ENCODE measurements at places on chromosomes 5 and 9. TPM values are rescaled to one million over a fixed set of nuclear protein-coding genes. Genes with fewer than 3 reads are reported as not detected.

DNA sequence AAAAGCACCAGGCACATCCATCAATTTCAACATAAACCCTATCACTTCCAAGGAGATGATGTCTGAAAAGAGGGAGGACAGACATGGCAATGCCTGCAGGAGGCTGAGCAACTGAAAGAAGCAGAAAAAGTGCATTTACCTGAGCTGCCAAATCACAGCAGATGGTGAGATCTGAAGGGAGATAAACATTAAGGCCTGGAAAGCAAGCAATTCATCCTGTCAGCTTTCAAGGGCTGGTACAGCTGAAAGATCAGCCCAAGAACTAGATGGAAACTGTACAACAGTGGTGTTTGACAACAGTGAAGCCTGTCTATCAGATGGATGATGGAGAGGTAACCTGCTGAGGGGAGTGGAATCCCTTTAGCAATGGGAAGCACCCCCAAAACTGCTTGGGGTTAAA lies 433.2 kb upstream of the ZNF608 start:
- DNase-seq = no peak

GRCh38 chr5:31531888-31532547 lies at the start of the genes C5orf22 and DROSHA:
Gene C5orf22 (plus strand): TSS chr5:31532301. CDS start chr5:31532393, 92 bp downstream.
Gene DROSHA (minus strand): TSS chr5:31532093. CDS start chr5:31529059, 3,034 bp downstream.
- DNase-seq = peak; percentile 96

DNA sequence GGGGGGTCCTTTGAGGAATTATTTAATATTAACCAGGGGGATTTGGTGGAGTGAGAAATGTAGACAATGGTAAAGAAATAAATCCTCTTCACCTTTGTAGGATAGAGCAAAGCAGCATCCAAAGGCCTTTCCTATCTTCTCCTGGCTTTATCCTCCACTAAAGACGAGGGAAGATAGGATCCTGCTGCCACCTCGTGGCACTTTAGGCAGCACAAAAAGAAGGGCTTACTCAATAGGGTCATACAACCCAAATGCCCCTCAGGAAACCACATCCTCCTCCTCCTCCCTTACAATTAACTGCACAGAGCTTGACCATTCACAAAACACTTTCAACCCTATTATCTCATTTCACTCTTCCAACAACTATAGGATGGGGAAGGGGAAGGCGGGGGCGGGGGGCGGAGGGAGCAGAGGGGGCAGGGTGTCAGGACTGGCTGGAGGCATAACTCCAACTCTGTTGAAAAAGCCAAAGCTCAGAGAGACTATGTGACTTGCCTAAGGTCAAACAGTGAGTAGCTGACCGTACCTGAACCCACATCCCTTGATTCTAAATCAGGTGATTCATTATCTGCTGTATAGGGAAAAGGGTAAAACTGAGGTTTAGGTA lies 45.4 kb upstream of the MYOT start:
- peak; percentile 23 for DNase-seq

GRCh38 chr9:92543972-92544371 lies 8.2 kb upstream of the ECM2 start:
- no peak for DNase-seq

DNA sequence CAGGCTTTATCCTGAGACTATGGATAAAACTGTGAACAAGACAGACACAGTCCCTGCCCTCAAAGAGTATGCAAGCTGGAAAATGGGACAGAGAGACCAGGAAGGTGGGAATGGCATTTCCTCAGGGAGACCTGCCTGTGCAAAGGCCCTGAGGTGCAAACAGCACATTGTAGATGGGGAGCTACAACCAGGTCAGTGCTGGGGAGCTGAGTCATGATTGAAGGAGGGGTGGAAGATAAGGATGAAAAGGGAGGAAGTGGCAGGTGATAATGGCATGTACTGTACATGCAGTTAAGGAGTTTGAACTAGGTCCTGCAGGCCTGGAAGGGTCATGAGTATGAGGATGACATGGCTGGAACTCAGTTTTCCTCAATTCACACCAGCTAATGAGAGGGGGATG lies 75.5 kb upstream of the BOD1 start:
- no peak for DNase-seq

DNA sequence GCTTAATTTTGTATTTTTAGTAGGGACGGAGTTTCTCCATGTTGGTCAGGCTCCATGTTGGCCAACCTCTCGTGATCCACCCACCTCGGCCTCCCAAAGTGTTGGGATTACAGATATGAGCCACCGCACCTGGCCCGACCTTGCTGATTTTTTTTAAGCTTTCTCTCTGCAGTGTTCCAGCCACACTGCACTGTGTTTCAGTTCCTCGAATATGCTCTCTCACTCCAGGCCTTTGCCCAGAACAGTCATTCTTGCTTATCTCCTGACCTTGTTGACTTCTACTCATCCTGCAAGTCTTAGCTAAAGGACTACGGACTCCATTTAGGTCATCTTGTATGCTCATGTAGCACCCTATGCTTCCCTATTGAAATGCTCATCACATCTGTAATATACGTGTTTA lies 3.3 kb downstream of the SNAPC3 start:
- no peak for DNase-seq

- DNase-seq = no peak
These were observed 602.8 kb downstream of the IRX1 start for GRCh38 chr5:4198461-4198860.

DNA sequence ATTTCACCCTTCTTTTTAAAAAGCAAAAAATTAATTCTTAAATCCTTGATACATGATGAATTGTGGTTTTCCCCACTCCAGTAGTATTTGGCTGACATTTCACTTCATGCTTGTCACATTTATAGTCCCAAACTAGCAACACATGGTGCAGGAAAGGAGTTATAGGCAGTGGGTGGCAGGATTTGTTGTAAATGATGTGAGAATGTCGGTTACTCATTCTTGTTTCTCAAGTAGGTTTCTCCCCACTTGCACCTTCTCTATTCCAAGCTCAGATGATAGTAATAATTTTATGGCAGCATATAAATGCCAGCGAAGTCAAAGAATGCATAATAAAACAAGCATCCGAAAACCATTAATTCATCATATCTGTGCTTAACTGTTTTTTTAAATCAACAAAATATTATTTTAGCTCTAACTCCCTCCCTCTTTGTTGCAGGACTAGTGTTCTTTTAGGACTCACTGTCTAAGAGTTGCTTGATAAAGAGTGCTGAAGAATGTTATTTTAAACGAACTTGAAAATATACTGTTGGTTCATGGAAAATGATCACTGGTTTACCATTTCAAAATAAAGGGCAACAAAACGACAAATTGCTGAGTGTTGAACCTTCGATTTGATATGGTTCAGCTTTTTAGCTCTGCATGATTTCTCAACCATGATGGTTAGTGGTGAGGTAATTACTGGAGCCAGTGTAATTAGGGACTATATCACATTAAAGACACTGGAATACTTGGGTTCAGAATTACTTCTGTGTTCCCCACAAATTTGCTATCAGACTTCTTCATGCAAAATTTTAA lies 88.1 kb upstream of the ADAMTSL1 start:
- no peak for DNase-seq

- DNase-seq = no peak
These were observed 39.3 kb downstream of the SECISBP2 start for GRCh38 chr9:89357331-89358197.

- DNase-seq = no peak
These were observed 168.7 kb downstream of the GRIA1 start for GRCh38 chr5:153659039-153659736.

GRCh38 chr9:93601063-93601462 lies 24.7 kb downstream of the PHF2 start:
- no peak for DNase-seq

TMEM174 gene
- not detected for total RNA-seq

PCDHB2 gene
- total RNA-seq = 3.1 TPM
